ENCODE measurements at places on chromosomes 2 and 18. TPM values are rescaled to one million over a fixed set of nuclear protein-coding genes. Genes with fewer than 3 reads are reported as not detected.

Gene ASB3
- polyA plus RNA-seq = 16.8 TPM

Gene CELF4
- 0.88 TPM for polyA plus RNA-seq

Gene NPC1
- 27.6 TPM for polyA plus RNA-seq

Gene EDAR
- 1.5 TPM for polyA plus RNA-seq

Gene SCN2A
- polyA plus RNA-seq = 0.06 TPM

Gene GAREM1
- polyA plus RNA-seq = 8.0 TPM

Gene CD207
- not detected for polyA plus RNA-seq

Gene CYP27A1
- polyA plus RNA-seq = 10.3 TPM

Gene IL1RL1
- polyA plus RNA-seq = 0.12 TPM

Gene ALPP
- polyA plus RNA-seq = not detected

Gene ST8SIA3
- polyA plus RNA-seq = not detected

Gene IL1R1
- 13.9 TPM for polyA plus RNA-seq

Gene BOLL
- polyA plus RNA-seq = 0.68 TPM

Gene DRC1
- 0.12 TPM for polyA plus RNA-seq

Gene STPG4
- not detected for polyA plus RNA-seq

Gene ASB18
- polyA plus RNA-seq = 5.2 TPM

Gene ASIC4
- polyA plus RNA-seq = 0.55 TPM

Gene ICOS
- 0.20 TPM for polyA plus RNA-seq

Gene RBM44
- polyA plus RNA-seq = 1.3 TPM

Gene CCDC195
- polyA plus RNA-seq = not detected

Gene ST8SIA5
- polyA plus RNA-seq = 4.9 TPM

Gene MLPH
- polyA plus RNA-seq = 0.51 TPM

Gene SLC30A3
- polyA plus RNA-seq = not detected

Gene ERFE
- polyA plus RNA-seq = 11.5 TPM

Gene DSG4
- not detected for polyA plus RNA-seq

Gene ACKR3
- not detected for polyA plus RNA-seq

Gene CPS1
- 4.4 TPM for polyA plus RNA-seq

Gene FAM237A
- not detected for polyA plus RNA-seq

Gene ELOA2
- not detected for polyA plus RNA-seq

Gene LHCGR
- polyA plus RNA-seq = 0.16 TPM

Gene COBLL1
- polyA plus RNA-seq = 7.1 TPM

Gene CDH19
- polyA plus RNA-seq = 2.4 TPM

Gene RPRD1A
- polyA plus RNA-seq = 52.8 TPM

Gene ANO7
- polyA plus RNA-seq = 1.1 TPM

Gene POMC
- polyA plus RNA-seq = 1.3 TPM

Gene GREB1L
- 5.4 TPM for polyA plus RNA-seq

Gene CPLX4
- not detected for polyA plus RNA-seq

Gene MYO3B
- 0.25 TPM for polyA plus RNA-seq

Gene CCL20
- polyA plus RNA-seq = 5.3 TPM

Gene ANKRD53
- 1.3 TPM for polyA plus RNA-seq

Gene FOXI3
- 0.08 TPM for polyA plus RNA-seq

Gene C2orf15
- 1.8 TPM for polyA plus RNA-seq
